ENCODE measurements at places on chromosomes 2 and 18.

- DNase-seq: peak; percentile 4
These were observed 413.6 kb upstream of the MEIS1 start for GRCh38 chr2:66021296-66021695.

DNA sequence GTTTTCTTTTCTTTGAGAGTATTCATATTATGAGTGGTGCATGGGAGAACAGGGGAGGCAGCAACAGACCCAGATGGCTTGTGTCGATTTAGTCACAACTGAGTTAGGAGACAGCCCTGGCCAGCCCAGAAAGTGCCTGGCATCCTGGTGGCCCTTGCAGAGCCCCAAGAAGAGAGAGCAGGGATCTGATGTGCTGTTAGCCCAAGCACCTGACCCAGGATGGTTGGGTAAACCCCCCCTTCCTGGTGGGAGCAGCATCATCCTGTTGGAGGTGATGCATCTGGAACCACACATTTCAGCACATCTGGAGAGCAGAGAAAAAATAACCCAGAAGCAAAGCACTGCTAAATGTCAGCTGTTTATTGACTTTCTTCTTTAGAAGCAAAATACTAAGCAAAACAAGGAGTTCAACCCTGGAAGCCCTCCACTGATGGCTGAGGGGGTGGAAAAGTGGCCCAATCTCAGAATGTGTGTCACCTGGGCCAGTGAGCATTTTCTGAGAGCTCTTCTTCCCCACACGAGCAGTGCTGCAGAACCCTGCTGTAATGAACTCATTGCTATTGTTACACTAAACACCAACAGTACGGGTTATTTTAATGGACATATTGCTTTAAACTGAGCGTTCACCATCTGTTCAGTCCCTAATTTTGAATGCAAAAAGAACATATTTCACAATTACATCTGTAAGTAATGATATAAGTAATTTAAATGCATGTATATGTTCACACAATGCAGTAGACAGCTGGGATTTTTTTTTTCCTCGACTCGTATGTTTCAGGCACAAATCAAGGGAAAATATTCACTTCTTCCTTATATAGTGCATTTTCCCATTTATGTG lies 100.6 kb upstream of the SMIM21 start:
- no peak for DNase-seq

DNA sequence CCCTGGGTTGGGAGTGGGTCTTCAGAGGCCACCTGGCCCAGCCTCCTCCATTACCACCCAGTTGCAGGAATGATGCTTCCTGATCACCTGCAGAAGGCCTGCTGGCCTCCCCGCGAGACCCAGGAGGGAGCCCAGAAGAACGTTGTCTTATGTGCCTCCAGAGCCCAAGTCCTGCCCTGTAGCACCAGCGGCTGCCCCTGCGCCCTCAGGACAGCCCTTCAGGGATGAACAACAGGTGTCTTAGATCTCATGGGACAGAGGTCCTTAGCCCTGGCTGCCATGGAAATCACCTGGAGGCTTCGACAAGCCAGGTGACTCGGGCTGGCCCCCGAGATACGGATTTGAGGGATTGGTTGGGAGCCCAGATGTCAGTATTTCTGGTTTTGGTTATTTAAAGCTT lies 278.8 kb downstream of the CELF4 start:
- no peak for DNase-seq

DNA sequence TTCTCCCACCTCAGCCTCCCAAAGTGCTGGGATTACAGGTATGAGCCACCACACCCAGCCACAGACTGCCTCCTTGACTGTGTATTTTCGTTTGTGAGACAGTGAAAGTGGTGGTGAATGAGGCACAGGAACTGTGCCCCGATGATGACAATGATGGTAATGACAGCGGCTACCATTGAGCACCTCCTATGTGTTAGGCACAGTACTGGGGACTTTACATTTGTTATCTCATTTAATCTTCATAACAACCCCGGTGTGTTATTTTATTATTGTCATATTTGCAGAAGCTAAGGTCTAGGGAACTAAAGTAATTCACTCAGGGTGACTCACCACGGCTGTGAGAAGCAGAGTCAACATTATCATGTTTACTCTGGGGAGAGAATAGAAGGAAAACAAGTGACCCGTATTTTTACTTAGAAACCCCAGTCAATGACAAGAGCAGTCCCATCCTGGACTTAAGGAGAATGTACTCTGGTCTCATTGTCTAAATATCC lies 77.6 kb upstream of the ALPP start:
- DNase-seq: no peak

DNA sequence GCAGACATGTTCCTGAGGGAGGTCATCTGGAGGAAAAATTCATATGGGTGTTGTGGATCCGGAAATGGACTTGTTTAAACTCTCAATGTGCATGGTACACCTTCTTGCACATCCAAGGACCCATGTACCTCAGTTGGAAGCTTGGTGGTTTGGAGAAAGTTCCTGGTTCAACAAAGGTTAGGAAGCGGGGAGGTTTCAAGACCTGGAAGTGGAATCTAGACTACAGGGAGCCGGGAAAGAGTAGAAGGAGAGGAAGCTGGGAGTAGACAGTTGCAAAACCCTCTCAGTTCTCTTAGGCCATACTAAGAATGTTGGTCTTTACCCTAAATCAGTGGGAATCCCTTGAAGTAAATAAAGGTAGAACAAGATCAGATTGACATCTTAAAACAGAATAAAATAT lies 209.8 kb upstream of the SPOPL start:
- DNase-seq: no peak

DNA sequence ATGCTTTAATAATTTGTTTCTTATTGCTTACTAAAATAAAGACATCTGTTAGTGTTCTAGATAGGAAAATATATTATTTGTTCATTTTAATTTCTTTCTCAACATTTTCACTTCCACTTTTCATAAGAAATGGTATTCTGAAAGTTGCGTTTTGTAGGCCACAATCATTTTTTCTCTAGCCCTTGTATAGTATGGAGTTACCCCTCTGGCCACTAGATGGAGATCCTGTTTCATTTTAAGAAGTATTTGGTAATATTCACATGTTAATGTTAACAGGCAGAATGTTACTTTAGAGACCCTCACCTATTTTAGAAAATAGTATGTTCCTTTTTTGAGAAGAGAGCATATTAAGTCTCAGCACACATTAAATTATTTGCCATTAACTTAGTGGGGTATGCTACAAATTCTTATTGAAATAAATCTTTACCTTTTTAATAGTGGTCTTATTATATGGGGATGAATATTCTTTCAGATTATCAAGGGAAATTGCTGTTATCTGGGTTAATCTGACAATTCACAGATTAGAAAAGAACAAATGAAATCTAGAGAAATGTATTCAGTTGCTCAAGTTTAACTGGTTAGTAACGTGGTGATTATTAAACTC lies 73.9 kb upstream of the TTC27 start:
- no peak for DNase-seq

GRCh38 chr2:156321243-156321904 lies 11.1 kb downstream of the NR4A2 start:
- no peak for DNase-seq

Data from NCI-H1417 treated with DMSO at 0.1 percent for 48 hours (cell line).